ENCODE measurements at places on chromosomes 2 and 18.

DNA sequence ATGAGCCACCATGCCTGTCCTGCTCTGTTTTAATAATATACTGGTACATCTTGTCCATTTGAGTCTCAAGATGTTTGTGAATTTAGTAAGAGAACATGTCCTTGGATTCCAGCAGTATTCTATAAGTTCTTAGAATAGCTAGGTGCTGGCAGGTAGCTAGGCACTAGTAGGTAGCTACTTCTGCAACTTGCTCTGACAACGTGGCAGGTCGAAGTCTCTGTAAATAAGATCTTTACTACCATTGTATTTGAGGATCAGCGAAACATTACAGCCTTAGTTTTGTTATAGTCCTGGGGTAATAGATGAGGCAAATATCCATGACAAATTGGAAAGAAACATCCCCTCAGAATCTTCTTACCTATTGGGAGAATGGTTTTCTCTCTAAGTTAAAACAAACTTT is 14.2 kb upstream of the PRELID3A start:
- DNase-seq, result no peak

GRCh38 chr2:142944264-142944663 is 66.8 kb downstream of the KYNU start:
- DNase-seq, result no peak

DNA sequence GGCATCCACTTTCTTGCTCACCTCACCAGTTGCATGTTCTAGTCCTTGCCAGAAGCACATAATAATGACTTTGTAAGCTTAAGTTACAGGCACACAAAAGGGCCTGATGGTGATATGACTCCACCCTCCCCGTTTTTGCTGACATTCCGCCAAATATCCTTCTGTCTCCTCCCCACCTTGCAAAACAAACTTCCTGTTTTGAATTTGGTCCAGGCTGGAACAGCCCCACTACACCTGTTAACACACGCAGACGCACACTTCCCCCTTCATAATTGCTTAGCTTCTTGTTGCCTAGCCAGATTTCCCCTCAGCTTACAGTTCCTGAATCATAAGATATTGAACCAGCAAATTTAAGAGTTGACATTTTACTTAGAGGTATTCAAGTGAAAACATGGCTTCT is at the start of gene MGAT5:
MGAT5 (plus strand) TSS at position 269 of the 400 bp plus-strand sequence. CDS start 332 bp downstream, outside the sequence.
- no peak for DNase-seq

- no peak for DNase-seq
These were observed 24.9 kb downstream of the ZFP36L2 start for GRCh38 chr2:43201497-43201896.

DNA sequence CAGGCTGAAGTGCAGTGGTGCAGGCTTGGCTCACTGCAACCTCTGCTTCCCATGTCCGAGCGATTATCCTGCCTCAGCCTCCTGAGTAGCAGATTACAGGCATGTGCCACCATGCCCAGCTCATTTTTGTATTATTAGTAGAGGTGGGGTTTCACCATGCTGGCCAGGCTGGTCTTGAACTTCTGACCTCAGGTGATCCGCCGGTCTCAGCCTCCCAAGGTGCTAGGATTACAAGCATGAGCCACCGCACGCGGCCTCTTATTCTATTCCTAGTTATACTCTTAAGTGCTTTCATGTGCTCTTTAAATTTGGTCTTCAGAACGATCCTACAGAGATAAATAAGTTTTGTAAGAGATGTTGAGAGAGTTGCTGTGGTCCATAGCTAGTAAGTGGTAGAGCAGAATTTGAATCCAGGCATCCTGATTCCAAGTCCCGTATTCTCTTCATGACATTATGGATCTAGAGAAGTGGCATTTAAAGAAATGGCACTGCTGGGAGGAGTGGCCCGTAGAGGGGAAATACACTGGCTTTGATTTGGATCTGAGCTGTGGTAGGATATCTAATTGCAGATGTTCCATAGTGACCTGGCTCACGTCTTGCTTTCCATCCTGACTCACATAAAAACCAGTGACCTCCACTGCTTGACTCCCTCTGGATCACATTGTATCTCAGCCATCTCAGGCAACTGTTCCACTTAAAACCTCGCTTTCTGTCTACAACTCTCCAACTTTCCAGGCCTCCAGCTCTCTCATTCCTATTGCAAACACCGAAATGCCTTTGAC is 22.8 kb upstream of the ME2 start:
- DNase-seq, result no peak

DNA sequence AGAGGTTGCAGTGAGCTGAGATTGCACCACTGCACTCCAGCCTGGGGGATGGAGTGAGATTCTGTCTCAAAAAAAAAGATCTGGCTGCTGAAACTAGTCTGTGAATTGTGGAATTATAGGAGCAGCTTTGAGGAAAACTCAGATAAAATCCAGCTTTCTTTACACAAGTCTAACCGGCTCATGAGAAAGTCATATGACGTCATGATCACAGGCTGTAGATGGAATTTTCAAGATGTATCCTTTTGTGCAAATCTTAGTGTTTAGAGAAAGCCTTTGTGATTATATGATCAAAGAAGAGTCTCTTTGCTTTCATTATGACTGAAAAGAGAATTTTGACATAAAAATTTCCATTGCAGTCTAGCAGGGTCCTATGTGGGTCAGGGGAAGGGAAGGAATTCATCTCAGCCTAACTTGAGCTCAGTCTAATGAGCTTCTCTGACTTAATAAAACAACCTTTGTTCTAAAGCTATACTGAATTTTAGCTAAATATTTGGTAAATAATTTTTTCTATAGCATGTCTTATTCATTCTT is 90.2 kb upstream of the NCK2 start:
- DNase-seq, result no peak

- DNase-seq, result no peak
These were observed 263.9 kb upstream of the APCDD1 start for GRCh38 chr18:10190564-10190963.

GRCh38 chr2:132560562-132560961 is 109.4 kb downstream of the LYPD1 start:
- DNase-seq, result no peak

- DNase-seq, result no peak
These were observed 218.1 kb upstream of the VWC2L start for GRCh38 chr2:214192711-214193110.

- DNase-seq, result no peak
These were observed 81.8 kb downstream of the B3GNT2 start for GRCh38 chr2:62277688-62278087.

GRCh38 chr2:121810959-121811853 is 55.8 kb downstream of the TSN start:
- DNase-seq, result peak; percentile 10

GRCh38 chr2:4053769-4054493 is 350.6 kb downstream of the DCDC2C start:
- DNase-seq, result no peak

DNA sequence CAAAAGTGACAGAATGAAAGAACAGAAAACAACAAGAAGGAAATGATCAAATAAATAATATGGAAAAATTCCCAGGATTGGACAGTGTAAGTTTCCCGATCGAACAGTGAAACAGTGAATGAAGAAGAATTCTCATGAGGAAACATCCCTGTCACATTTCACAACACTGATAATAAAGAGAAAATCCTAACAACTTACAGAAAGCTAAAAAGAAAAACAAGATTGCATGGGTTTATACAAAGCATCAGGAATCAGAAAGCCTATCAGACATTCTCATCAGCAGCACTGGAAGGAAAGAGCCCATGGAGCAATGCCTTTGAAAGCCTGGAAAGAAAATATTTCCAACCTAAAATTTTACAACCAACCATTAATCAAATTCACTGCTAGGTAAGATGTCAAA is 9.9 kb upstream of the COL6A3 start:
- DNase-seq, result no peak

DNA sequence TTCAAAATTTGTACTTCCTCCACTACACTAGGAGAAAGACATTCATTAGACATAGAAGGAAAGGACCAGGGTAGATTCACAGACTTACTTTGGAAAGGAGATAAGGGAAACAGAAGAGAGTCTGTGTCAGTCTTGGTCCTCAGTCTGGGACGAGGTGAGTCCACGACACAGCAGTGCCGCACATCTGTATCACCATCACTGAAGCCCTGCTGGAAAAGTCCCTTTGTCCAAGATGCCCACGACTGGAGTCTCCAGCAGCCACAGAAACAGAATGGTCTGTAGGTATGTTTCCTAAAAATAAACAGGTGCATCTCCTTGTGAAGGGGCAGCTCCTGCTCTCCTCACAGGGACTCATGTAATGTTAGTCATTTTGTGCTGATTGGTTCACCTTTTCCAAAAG is 27.4 kb downstream of the COX7A2L start:
- DNase-seq, result no peak

DNA sequence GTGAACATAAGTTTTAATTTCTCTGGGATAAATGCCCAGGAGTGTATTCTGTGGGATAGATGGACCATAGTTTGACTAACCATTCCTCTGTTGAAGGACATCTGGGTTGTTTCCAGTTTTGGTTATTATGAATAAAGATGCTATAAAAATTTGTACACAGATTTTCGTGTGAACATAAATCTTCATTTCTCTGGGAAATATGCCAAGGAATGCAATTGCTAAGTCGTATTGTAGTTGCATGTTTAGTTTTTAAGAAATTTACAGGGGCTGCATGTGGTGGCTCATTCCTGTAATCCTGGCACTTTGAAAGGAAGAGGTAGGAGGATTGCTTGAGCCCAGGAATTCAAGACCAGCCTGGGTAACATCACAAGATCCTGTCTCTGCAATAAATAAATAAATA is 6.9 kb upstream of the SLC11A1 start:
- no peak for DNase-seq

DNA sequence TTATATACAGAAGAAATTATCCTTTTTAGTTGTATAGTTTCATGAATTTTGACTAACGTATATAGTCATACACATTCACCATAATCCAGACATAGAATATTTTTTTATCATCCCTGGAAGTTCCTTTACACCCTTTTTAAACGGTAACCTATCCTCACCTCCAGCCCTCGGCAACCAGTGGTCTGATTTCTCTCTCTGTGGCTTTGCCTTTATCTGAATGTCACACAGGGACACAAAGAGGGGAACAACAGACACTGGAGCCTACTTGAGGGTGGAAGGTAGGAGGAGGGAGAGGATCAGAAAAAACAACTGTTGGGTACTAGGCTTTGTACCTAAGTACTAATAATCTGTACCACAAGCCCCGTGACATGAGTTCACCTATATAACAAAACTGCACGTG is 191.9 kb downstream of the MC4R start:
- DNase-seq, result no peak

DNA sequence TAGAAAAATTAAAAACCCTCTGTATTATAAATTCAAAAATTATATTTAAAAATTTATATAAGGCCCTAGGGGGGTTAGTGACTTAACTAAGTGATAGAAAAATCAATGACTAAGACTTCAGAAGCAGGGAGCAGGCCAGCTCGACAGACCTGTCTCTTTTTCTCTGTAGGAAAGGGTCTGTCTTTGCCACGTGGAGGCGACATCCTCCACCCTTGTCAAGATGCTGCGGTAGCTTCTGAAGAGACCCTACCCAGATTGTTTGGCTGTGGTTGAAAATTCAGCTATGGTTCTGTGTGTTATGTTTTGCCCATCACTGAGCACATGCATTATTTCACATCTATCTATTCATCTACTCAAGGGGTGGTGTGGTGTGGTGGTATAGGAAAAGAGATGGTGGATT is 8.2 kb upstream of the SLC4A3 start:
- no peak for DNase-seq

GRCh38 chr2:108222261-108222660 is 17.5 kb upstream of the SULT1C3 start:
- DNase-seq, result no peak

GRCh38 chr2:74017223-74017622 is 32.5 kb downstream of the TET3 start:
- no peak for DNase-seq

DNA sequence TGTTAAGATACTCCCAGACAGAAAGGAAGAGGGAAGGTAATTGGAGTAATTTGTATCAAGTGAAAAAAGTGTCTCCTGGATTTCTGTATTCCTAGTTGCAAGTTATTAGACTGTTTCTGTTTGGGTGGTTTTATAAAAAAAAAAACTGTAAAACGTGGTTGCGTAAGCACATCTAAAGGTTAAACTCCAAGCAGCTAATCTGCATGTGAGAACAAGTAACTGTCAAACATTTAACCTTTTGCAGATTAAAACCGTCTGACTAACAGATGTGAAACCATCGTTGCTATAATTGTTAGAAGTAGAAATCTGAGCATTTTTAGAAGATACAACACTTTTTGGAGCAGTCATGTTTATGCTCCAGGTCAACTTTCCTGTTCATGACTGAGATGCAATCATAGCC is 72.3 kb downstream of the AFF3 start:
- no peak for DNase-seq

DNA sequence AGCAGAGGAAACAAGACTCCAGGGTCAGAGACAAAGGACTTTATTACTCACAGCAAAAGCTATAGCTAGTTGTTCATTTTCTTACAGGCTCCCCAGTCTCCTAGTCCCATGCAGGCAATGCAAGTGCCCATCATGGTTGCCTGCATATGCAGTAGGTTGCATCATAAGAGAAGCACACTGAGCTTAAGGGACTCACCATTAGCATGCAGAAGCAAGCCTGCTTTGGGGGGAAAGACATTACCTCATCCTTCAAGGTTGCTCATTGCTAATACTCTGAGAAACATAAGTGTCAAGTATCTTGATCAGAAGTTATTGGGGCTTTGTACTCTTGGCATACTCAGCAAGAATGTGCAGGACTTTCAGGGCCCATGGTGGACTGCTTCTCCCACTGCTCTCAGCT is 114.6 kb upstream of the CCDC68 start:
- no peak for DNase-seq

DNA sequence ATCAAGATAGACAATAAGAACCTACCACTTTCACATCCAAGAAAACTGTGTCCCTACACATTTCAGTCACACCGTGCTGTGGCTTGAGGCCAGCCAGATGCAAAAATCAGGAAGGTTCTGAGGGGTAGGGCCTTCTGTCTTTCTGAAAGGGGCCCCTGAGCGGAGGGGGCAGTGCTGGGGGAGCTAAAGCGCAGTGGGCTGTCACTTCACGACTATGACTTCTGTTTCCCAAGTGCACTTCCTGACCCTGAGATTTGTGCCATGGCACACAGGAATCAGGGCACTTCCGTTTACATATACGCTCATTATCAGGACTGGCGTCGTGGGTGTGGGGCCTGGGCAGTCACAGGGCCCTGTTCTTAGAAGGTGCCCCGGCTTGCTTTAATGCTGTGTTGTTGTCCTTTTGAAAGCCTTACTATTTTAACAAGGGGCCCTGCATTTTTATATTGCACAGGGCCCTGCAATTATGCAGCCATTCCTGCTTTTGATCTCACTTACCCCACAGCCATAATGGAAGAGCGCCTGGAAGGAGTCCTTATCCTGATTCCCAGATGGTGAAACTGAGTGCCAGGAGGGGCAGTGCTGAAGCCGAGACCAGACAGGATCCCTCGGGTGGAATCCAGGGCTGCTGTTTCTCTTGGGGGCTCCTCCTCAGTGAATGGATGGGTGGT is 620 bp downstream of the NGEF start:
- DNase-seq, result no peak

- DNase-seq, result no peak
These were observed 2.2 kb upstream of the PARD3B start for GRCh38 chr2:204542982-204543608.

GRCh38 chr2:240284503-240285259 is 144.2 kb upstream of the OTOS start:
- no peak for DNase-seq

GRCh38 chr18:3663870-3664512 is 214.0 kb downstream of the TGIF1 start:
- DNase-seq, result no peak

Data from activated naive CD8-positive, alpha-beta T cell treated with anti-CD3 and anti-CD28 coated beads, Interleukin-2, amount 50 U/mL, for 24 hours (primary cell).